Activated CD8-positive, alpha-beta memory T cell treated with anti-CD3 and anti-CD28 coated beads for 24 hours (primary cell): ENCODE measurements at places on chromosomes 3 and 15.
A peak's percentile ranks its signal among the peaks of the same experiment; 100 is the strongest.

DNA sequence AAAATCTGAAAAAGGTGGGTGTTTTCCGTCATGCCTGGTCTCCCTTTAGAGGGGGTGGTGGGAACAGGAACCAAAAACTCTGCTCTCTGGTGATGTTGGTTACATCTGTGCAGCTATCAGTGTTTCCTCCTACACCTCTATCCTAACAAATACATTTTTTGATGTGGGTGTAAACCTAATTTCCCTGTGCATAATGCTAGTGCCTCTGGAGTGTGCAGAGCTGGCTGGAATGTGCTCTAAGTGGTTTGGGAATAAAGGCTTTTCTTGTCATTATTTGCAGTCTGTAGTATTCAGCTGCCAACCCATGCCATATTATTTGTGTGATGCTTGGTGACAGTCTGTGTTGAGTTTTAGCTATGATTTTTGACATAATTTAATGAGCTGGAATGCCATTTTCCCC, 547.6 kb downstream of the NLGN1 start:
- no peak for DNase-seq

GRCh38 chr3:64178419-64178818, 46.8 kb downstream of the PRICKLE2 start:
- no peak for DNase-seq

GRCh38 chr3:112132975-112133448, at the start of gene GCSAM:
GCSAM (minus strand) TSS chr3:112133248; CDS start chr3:112133120, 128 bp downstream.
- DNase-seq = peak; percentile 77

- DNase-seq = no peak
These were observed 20.5 kb downstream of the ATP8B4 start for GRCh38 chr15:50098545-50098944.

- peak; percentile 50 for DNase-seq
These were observed 11.3 kb upstream of the KNL1 start for GRCh38 chr15:40582726-40583246.

DNA sequence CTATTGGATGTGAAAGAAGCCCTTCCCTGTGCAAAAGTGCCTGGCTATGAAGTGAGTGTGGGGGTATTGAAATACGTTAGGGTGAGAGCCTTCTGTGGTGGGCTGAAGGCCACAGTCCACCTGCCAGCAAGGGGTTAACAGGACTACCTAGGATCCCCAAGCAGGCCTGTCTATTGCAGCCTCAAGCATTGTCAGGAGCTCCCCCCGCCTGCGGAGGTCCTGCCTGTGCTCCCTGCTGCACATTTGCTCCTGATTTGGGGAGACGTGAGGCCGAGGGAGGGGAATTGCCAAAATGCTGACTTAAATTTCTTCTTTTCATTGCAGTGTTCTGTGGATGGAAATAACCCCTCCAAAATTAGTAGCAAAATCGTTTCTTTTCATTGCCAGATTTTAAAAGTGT, 56.2 kb downstream of the GABRG3 start:
- no peak for DNase-seq

- peak; percentile 74 for DNase-seq
These were observed 353.3 kb upstream of the SUCLG2 start for GRCh38 chr3:68007621-68008226.

DNA sequence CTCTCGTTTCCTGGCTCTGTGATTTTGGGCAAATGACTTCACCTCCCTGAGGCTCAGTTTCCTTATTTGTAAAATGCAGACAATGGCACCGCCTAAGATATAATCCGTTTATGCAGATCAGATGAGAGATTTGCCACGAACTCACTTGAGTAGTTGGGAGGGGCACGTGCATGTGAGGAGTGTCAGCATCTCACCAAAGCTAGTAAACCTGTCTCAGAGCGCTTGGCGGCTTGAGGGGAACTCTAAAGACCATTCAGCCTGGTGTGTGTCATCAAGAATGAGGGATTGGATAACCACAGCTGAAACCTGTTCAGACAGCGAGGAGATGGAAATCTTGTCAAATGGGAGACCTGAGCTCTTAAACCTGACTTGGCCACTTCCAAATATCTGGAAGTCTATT, 48.7 kb downstream of the BDH1 start:
- no peak for DNase-seq

DNA sequence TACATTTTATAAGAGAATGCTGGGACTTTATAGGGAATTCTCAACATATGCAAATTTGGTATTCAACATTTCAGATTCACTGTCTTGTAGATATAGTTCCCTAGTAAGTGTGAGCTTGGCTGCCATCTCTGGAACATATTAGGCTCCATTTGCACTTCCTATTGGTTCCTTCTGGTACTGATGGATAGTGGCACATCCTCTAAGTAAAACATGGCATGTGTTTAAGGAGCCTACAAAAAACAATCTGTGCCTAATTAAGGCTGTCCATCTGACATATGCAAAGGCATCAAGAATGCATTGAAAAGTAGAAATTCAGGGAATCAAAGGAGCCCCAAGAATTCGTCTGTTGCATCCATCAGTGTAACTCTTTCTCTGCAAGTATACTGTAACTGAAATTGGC, 344.1 kb downstream of the UNC13C start:
- no peak for DNase-seq

DNA sequence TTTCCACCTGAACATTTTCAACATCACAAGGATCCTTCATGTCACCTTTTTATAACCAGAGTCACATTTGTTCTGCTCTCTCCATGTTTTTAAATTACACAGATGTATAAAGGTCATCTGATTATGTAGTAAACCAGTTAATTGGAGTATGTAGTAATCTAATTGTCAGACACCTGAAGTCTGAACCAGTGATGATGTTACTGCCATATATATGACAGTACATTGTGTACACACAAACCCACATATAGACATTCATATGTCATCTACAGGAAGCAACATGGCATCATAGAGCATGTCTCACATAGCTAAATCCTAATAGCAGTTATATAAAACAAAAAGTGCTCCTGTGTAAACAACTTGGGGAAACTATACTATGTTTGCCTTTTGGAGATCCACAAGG, 95.9 kb upstream of the PRR23C start:
- DNase-seq = no peak

DNA sequence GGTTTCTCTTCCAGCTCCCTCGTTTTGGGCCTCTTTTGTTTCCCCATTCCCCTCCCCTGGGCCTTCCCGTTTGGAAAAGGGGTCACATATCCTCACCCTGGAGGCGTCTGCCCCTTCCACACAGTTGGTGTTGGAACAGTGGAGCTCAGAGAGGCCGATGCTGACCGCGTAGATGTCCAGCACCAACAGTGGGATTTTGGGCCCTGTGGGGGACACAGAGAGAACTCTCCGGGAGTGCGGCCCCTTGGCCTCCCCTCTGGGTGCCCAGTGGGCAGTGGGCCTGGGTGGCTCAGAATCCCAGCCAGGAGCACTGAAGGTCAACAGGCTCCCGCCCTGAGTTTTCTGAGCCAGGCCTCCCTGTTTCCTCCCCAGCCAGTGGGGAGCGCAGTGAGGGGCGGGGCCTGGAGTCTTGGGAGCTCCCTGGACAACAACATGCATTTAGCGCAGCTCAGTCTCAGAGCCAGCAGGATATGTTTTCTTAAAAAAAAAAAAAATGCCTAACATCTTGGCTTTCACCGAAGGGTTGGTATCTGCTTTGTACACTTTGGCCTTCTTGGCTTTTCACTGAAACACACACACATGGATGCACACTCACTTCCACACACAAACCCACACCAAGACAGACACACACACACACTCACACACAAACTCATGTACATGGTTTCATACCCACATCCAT, 670 bp upstream of the ISLR start:
- DNase-seq = no peak

GRCh38 chr3:98457543-98457942, 5.5 kb upstream of the OR5K1 start:
- DNase-seq = no peak

DNA sequence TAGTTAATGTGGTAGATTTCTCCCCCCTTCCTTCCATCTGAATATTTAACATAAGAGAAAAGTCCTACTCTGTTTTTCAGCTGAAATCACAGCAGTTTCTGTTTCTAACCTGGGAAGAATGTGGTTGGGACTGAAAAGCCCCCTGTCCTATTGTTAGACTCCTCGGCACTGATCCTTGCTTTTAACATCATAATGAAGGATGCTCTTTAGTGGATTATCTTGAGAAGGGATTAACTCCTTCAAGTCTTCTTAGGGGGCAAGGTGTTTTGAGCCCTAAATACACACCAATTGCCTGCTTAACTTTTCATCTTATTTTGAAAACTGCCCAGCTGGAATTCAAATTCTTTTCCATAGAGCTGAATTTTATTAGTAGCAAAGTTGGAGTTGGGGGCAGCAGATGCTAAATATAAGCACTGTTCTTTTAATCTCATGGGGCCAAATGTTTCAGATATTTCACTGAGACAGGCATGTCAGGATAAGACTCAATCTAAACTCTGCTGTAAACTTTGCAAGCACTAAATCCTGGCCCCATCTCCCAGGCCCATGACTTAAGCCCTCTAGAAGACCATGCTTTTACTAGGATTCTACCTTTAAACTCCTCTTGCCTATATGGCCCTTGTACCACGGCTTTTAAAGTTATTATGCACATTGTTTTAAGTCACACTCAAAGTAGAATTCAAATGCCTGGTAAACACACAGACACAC, 243.2 kb upstream of the NR2F2 start:
- DNase-seq = no peak

DNA sequence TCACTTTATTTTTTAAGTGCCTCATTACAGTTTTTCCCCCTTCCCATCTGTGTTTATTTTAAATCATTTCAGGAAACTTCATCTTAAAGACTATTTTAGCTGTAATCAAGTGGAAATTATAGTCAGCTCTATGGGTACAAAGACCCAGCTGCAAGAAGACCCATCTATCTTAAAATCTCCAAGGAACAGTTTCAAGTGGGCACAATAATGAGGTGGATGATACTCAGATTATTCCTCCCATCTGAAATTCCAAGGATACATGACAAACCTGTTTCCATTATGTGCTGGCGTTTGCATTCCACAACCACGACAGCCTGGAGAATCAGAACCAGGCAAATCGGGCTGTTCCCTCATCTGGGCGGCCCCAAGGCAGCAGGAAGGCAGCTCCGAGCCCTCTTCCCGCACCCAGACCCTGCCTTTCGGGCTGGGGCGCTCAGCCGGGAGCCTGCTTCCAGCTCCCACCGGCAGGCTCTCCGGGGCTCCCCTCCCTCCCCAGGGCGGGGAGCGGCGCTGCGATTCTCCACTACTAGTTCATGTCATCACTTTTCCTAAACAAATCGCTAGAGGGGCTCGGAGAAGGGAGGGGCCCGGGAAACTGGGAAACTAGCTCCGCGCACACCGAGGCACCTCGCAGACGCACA, at the start of gene MGLL:
Gene MGLL (minus strand): TSS at position 475 of the 641 bp plus-strand sequence. CDS start 197 bp downstream, at position 278.
- DNase-seq = no peak

GRCh38 chr3:18036450-18036815, 294.0 kb upstream of the TBC1D5 start:
- DNase-seq = no peak

GRCh38 chr3:100532411-100532810, 40.0 kb downstream of the TMEM45A start:
- no peak for DNase-seq

DNA sequence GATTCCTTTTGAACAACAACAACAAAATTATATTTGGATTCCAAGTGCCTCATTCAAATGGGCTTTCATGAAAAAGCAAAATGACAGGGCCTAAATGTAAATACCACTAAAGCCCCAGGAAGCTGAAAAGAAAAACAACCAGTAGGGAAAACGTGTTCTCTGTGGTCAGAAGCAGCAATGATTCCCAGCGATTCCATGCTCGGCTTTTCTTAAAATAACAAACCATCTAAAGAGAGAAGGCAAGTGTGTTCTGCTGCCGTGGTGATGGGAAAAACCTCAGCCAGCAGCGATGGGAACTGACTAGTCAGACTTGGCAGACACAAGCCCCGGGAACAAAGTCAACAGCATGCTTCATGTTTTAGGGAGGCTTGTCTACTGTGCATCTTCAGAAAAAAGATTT, 153.6 kb downstream of the TNIK start:
- no peak for DNase-seq

GRCh38 chr3:180352261-180352660, 249.7 kb upstream of the TTC14 start:
- DNase-seq = no peak

DNA sequence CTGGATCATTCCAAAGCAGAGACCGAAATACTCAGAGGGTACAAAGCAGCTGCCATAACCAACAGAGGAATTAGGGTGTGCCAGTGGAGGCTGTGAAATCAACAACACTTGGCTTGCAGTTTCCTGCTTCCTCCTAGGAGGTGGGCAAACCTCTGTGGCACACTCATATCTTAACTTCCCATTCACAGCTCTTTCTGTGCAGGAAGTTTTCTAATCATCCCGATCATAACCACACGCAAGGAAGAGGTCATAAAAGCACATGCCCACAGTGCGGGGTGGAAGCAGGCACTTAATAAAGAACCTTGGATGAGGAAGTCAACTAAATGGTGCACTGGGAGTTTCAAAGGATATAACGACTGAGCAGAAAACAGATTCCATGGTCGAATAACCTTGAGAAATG, 5.1 kb downstream of the SCAMP2 start:
- no peak for DNase-seq

- DNase-seq = no peak
These were observed 234.8 kb downstream of the NR2F2 start for GRCh38 chr15:96565266-96565665.

- no peak for DNase-seq
These were observed 51.7 kb downstream of the OTOL1 start for GRCh38 chr3:161548301-161548700.

- DNase-seq = no peak
These were observed 247.3 kb upstream of the SUCLG2 start for GRCh38 chr3:67901681-67902080.
